ENCODE measurements at places on chromosomes 12 and 14.

DNA sequence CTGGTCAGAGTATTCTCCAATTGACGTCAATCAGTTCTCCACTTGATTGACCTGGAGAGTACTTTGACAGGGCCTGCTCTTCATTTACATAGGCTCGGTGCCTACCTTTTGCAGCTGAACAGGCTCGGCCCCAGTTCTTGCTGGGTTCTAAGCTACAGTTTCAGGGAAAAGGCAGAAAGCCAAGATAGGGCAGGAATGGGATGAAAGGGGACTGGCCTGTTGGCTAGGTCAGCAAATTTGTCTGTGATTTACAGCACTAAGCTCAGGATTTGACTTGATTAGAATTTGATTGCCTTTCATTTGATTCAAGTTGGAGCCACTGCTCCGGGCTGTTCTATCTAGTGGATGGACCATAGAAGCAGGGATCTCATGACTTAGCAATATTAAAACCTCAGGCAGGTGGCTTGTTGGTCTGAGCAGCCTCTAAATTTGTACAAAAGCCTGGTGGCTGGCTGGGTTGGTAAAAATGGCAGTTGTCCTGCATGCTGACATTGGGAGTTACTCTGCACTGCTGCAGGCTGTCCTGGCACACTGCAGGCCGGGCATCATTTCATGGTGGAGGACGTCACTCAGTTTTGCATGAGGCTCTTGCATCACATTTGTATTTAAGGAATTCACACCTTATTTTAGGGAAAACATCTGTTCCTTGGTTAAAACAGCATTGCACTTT, 71.8 kb downstream of the BICD1 start:
- DNase-seq = no peak

DNA sequence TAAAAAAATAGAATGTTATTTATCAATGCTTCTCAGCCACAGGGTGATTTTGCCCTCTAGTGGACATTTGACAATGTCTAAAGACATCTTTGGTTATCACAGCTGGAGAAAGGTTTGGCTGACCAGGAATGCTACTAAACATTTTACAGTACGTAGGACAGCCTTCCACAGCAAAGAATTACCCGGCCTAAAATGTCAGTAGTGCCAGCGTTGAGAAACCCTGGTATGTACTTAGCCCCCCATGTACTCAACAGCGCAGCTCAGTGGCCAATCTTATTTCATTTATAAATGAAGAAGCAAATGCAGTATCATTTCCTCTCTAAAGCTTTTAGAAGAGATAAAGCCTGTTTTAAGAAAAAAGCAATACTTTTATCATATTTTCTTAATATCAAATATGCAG, 5.8 kb downstream of the MARK3 start:
- peak; percentile 33 for DNase-seq

GRCh38 chr14:20341646-20342045, 1.8 kb upstream of the PARP2 start:
- no peak for DNase-seq

DNA sequence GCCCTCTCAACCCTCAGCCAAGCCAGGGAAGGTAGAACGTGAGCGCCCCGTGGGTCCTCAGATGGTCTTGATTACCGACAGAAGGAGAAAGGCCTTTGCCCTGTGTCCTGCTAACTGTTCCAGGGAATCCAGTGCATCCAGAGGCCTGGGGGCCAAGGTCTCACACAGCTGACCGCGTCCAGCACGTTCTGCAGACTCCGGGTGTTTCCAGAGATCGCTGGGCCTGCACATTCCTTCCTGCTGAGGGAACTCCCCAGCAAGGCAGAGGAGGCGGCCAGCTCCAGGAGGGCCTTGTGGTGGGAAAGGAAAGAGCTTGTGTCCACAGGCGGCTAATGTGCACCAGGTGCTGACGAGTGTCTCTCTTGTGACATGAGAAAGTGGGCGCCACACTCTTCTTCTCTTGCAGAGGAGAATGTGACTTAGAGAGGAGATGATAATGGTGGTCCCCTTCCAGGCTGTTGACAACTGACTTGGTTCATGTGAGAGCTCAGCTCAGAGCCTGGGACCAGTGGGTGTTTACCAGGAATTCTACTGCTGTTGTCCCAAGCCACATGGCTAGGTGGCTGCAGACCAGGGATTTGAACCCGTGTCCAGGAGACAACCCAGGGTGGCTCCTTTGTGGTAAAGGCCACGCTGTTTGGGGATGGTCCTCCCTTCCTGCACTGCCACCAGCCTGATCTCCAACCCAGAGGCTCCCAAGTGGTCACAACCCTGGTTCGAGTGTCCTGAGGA, 46.8 kb upstream of the DLK1 start:
- no peak for DNase-seq

GRCh38 chr12:29146196-29146595, 2.9 kb upstream of the FAR2 start:
- DNase-seq = no peak

DNA sequence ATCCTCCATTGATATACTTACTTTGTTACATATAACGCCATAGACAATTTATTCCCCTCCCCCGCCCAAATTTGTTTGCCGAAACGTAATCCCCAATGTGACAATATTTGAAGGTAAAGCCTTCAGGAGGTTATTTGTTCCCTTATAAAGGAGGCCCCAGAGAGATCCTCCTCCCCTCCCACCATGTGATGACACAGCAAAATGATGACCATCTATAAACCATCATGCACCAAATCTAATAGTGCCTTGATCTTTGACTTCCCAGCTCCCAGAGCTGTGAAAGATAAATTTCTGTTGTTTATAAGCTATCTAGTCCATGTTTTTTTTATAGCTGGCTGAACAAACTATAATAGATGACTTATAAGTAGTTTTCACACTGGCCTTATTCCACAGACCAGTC, 122.2 kb downstream of the PTPRO start:
- no peak for DNase-seq

GRCh38 chr12:69366796-69367195, 7.3 kb downstream of the YEATS4 start:
- no peak for DNase-seq

DNA sequence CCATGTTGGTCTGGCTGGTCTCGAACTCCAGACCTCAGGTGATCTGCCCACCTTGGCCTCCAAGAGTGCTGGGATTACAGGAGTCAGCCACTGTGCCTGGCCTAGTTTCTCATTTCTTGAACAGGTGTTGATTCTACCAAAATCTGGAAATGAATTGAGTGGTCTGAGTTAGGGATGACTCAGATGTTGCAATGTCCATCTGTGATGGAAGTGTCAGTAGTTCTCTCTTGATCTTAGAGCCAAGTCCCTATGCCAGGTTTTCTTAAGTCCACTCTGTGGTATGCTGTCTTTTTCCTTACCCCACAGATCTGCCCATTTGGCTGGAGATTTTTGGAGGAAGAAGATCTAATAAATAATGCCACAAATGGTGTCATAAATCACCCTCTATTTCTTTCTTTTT, 12.6 kb downstream of the SNAPC1 start:
- no peak for DNase-seq

DNA sequence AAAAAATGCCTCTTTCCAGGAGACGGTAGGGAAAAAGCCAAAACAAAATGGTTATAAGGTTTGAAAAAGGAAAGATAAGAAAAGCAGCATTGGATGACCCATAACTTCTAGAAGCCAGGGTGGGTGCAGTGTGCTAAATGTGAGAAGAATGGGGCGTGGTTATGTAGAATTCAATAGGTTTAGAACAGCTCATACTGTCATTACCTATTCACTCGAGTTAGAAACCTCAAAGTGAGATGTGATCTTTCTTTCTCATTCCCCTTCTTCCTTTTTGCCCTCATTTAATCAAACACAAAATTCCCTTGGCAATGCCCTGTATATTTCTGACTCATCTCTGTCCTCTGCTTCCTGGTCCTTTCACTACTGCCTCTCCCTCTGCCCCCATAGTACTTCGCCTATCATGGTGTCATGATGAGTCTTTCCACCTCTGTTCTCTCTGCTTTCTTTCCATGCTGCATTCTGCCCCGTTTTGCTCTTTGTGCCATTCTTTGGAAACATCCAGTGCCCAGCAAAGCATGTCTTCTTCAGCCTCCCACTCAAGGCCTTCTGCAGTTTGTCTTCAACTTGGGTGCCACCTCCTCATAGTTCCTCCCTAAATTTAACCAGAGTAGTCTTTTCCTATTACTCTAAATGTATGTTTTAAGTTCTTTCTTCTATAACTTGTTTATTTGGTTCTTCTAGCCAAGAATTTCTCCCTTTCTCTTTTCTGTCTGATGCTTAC, 496.3 kb downstream of the NRXN3 start:
- DNase-seq = no peak

DNA sequence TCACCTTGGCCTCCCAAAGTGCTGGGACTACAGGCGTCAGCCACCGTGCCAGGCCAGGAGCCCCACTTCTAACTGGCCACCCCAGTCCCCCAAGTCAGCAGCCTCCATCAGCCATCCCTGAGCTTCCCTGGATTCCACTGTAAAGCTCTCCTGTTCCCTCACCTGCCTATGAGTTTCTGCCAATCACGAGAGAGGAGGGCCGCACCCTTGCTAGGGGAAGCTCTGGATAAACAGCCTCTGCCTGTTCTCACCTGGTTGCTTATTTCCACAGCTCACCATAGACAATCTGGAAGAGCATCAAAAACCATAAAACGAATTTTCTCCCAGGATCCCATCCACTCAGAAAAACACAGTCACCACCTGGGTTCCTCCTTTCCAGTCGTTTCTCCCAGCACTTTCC, 5.0 kb downstream of the CDCA4 start:
- DNase-seq = no peak

DNA sequence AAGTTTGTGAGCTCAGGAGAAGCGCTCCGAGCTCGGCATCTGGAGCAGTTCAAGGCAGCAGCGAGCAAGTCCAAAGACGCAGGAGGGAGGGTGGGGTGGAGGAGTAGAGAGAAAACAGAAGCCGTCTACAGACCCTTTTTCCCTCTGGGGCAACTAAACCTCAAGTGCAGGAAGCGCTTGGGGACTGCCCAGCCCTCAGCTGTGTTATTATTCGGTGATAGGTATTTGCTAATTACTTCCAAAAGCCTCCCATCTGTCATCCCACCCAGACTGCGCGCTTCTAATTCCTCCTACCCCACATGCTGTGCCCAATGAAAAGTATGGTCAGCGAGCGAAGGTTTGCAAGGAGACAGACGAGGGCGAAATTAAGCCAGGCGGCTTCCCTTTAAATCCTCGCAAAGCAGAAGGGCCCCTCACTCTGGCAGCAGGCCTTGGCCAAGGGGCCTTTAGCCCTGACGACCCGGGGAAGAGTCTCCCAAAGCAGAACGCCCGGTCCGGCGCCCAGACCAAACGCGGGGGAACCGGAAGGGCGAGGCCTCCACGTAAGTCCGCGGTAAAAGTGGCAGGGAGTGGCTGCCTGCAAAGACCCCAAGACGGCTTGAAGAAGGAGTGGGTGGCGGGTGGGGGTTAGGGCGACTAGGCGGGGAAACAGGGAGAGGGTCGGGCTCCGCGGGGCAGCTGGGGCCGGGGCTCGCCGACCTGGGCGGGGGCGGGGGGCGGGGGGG, 507 bp upstream of the CD9 start:
- peak; percentile 76 for DNase-seq

DNA sequence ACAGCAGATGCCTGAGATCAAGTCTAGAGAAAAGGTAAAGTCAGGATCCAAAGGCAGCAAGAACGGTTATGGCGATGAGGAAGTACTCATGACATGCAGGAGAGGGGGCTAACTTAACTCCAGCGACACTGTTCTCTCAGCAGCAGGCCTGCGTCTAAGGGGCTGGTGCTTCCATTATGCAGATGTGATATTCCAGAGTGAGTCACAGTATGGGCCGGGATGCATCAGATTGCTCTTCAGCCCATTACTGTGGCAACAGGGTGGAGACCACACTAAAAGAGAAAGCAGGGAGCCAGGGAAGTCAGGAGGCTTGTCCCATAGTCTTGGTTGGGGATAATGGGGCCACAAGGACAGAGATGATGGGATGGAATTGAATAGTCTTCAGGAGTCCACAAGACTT, 151.8 kb upstream of the NTF3 start:
- no peak for DNase-seq

GRCh38 chr14:23352506-23353432, at the start of gene SLC22A17:
Gene SLC22A17, minus strand, starts transcription at chr14:23352887.
- DNase-seq = peak; percentile 61

- DNase-seq = no peak
Observed at GRCh38 chr12:32997471-32997870, 100.9 kb upstream of the PKP2 start.

- DNase-seq = no peak
Observed at GRCh38 chr14:32372154-32372553, 43.1 kb downstream of the AKAP6 start.

DNA sequence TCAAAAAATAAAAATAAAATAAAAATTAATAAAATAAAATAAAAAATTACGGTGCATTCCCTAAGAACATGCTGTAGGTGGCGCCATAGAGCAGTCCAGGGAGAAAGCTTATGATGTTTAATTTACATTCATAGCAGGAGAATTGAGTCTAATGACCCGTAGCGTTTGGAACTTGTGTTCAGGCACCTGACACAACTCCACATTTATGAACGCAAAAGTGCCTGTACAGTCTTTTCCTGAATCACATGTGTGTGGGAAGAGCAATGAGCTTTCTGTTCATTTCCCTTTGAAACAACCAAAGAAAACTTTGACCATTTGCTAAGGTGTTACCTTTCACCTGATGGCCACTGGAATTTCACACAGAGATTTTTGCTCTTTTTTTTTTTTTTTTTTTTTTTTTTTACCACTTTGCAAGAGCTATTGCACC, 60.6 kb upstream of the KCNA1 start:
- peak; percentile 10 for DNase-seq

DNA sequence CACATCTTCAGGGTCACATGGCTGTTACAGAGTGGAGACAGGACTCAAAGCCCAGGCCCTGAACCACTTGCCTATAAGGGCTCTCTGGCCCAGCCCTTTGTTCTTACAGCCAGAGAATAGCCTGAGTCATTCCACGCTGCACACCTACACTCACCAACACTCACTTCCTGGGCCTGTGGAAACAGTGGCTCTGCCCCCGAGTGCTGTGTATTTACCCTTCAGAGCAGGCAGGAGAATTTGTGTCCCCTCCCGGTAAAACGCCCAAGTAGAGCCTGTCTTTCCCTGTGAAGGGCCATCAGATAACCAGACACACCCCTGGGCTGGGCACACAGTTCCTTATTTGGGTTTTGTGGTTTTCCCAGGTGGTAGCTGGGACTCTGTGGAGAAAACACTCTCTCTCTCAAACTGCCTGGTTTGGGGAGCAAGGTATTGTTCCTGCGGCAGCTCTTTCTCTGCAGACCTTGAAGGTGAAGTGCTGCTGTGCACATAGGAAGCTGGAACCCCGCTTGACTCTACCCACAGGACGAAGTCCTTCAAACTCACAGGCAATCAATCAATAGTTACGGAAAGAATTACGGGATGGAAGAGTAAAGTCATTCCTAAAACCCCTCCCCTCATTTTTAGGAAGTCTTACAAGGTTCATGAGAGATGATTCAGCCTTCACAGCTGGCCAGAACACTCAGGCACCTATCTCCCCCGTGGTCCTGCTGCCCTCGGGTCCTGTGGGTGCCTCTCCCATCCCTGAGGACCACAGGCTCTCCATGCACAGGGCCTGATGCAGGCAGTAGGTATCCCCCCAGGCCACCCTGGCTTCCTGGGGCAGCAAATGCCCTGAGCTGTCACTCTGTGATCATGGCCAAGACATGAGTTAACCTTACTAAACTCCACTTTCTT, 20.3 kb downstream of the FIGNL2 start:
- DNase-seq = no peak

GRCh38 chr14:91835920-91836843, 31.2 kb downstream of the TC2N start:
- DNase-seq = no peak

Data from NCI-H446 (cell line).